ENCODE measurements at places on chromosomes 5 and 9. TPM values are rescaled to one million over a fixed set of nuclear protein-coding genes. Genes with fewer than 3 reads are reported as not detected.

The NEUROG1 gene
- total RNA-seq = not detected

The ROR2 gene
- total RNA-seq = not detected

The CARTPT gene
- not detected for total RNA-seq

The TMEM252 gene
- not detected for total RNA-seq

The TUBB4B gene
- 60.2 TPM for total RNA-seq

The KCNV2 gene
- total RNA-seq = not detected

The SEMA5A gene
- total RNA-seq = not detected

The TLR4 gene
- total RNA-seq = 0.52 TPM

The BARX1 gene
- not detected for total RNA-seq

The DIRAS2 gene
- total RNA-seq = not detected

The CDH9 gene
- not detected for total RNA-seq
